ENCODE measurements at places on chromosomes 7 and 10.

- DNase-seq, result no peak
Measured at GRCh38 chr7:129258649-129259389, 34.0 kb downstream of the AHCYL2 start.

GRCh38 chr10:1685699-1686490 is 51.4 kb downstream of the ADARB2 start:
- no peak for DNase-seq

DNA sequence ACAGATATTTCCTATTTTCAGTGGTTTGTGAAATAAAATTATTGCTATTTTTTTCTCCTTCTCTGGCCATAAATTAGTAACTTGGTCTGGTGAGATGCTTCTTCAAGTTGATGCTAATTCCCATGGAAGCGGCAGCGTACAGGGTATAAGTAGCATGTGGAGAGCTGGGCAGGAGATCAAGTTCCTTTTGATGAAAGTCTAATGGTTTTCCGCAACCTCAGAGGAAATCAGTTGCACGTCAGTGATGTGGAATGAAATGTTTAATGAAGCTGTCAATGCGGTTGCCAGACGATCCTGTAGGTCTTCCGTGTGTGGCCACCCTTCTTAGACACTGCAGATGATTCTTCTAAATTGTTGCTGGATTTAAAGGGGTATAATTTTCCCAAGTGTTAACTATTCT is 236.4 kb upstream of the GRM3 start:
- DNase-seq, result no peak

- DNase-seq, result no peak
Measured at GRCh38 chr7:130913639-130914553, 179.9 kb upstream of the KLF14 start.

DNA sequence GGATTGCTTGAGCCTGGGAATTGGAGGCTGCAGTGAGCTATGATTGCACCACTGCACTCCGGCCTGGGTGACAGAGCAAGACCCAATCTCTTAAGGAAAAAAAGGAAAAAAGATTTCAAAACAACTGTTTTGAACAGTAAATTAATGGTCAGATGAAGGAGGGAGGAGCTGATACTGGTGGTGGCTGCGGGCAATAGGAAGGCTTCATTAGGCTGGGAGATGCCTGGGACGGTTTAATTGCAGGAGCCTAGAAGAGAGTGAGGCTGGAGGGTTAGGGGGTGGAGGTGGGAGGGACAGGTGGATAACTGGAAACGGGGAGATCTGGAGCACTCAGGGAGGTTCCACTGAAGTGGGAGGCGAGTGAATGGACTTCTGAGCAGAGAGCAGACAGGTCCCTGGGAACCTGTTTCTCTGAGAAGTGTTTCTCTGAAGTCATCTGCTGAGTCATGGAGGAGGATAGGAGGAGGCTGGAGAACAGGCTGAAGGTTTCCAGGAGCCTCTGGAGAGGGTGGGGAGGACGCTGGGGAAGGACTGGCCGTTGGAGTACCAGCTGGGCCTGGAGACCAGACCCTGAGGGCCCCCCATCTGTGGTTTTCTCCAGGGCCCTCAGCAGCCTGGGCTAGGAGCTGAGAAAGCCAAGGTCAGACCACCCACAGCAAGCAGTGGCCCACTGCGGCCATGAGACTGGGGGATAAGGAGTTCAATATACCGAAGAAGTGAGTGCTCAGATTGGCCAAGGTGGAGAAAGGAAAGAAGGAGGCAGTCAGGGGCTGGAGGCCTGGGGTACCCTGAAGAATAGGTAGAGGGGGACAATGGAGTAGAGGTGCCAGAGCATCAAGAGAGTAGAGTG is 14.4 kb upstream of the YWHAG start:
- DNase-seq, result no peak

GRCh38 chr7:33410266-33410665 is 280.9 kb downstream of the BBS9 start:
- DNase-seq, result no peak

- no peak for DNase-seq
Measured at GRCh38 chr10:101400585-101400984, 46.6 kb downstream of the BTRC start.

GRCh38 chr7:945147-945555 is 9.3 kb downstream of the ADAP1 start:
- no peak for DNase-seq

- DNase-seq, result no peak
Measured at GRCh38 chr7:142910031-142910433, 23.5 kb downstream of the TRPV5 start.

DNA sequence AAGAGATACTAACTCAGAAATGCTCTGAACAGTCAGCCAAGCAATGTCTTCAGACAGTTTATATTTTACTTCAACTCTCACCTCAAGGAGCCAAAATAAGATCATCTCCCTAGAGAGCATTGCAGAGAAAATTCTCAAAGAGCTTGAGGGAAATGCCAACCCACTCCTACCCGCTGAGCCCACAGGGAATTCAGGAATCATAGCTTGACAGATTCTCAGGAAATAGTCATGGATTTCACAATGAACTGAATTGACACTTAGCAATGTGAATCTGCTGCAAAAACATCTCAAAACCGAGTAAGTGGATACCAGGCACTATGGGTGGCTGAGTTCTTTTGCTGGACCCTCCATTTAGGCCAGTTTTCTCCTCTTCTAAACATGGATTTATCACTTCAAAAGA is 9.8 kb upstream of the PLAC9 start:
- no peak for DNase-seq

- no peak for DNase-seq
Measured at GRCh38 chr10:116688241-116688711, 54.1 kb downstream of the HSPA12A start.

GRCh38 chr10:103980288-103980906 is 13.5 kb downstream of the SLK start:
- DNase-seq, result no peak

GRCh38 chr7:56105508-56105907 is 768 bp downstream of the CHCHD2 start:
- DNase-seq, result no peak

DNA sequence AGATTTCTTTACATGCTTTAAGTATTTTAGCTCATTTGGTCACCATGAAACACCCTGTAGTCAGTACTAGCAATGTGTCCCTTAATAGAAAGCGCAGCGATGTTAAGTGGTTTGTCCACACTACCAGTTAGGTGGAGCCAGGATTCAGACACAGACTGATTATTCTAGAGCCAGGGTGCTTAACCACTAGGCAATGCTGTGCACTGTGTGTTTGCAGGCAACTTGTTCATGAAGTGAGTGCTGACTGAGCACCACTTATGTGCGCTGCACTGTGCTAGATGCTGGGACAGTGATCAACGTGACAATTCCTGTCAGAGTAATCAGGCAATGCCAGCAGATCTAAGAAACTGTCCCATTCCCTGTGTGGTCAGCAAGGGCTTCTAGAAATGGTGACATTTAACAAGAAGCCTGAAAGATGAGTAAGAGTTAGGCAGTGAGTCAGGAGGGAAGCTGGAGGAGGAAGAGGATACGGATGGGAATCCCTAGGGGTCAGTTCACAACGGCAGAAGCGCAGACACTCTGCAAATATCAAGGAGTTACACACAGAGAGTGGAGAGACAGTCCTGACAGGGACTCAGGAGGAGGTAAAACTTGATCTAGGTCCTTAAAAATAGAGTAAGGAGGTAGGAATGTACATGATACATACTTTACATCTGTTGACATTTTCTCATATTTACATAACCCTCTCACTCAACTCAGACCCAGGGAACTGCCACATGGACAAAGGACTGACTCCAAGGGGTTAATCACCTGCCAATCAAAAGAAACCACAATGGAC is 69.7 kb upstream of the EGR2 start:
- DNase-seq, result no peak

DNA sequence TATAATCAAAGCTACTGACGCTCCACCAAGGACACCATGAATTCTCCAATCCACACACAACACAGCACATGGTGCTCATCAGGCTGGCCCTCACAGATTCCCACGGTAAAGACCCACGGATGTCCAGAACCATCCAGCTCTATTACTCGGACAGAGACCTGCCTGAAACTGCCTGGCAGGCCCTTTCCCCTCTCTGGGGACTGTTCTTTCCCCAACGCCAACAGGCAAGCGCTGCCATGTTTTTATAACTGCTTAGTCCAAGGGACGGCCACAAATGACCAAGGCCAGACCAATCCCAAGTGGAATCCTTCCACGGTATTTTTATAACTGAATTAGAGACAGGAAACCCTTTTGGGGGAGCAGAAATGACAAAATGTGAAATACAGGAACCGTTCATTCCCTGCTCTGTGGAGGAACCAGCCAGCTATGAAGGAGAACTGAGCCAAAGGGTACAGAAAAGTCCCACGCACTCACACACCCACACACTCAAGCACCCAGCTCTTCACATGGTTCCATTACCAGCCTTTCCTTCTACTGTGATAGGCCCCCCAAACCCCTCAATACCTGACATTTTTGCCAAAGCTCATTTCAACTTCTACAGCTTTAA is 4.1 kb downstream of the PIP4K2A start:
- DNase-seq, result no peak

- no peak for DNase-seq
Measured at GRCh38 chr7:75042831-75043703, 30.5 kb downstream of the RCC1L start.

DNA sequence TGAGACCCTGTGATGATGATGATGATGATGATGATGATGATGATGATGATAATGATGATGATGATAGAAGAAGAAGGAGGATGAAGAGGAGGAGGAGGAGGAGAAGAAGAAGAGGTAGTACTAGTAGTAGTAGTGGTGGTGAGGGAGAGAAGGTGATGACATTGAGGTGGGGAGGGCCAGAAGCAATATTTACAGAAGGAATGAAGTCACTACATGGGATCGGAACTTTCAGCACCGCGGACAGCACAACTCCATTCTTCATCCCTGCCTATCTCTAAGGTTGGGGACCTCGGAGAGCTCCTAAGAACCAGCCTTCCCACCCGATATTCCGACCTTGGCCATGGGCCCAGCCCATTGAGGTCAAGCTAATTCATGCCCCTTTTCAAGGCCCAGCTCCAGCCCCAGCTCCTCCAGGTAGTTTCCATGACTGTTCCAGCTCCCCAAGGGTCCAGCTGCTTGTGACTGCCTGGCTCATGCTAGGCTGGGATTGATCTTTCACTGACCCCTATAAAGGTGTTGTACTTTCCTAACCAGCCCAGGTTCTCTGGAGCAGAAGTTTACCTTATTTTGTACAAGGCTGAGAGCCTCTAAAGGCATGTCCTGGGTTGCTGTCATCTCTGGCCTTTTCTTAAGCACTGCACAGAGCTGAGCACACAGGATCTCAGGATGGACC is 10.3 kb downstream of the CRHR2 start:
- no peak for DNase-seq

- no peak for DNase-seq
Measured at GRCh38 chr7:140691376-140692045, 5.0 kb upstream of the NDUFB2 start.

Data from stimulated activated CD8-positive, alpha-beta memory T cell treated with anti-CD3 and anti-CD28 coated beads, Interleukin-4, amount 100 ng/mL, for 1 hour (primary cell).